ENCODE measurements at places on chromosomes 4 and X.

- peak; percentile 36 for DNase-seq
These were observed 98.5 kb upstream of the KLF3 start for GRCh38 chr4:38565271-38566199.

GRCh38 chr4:105147553-105148161 lies 981 bp downstream of the TET2 start:
- no peak for DNase-seq

DNA sequence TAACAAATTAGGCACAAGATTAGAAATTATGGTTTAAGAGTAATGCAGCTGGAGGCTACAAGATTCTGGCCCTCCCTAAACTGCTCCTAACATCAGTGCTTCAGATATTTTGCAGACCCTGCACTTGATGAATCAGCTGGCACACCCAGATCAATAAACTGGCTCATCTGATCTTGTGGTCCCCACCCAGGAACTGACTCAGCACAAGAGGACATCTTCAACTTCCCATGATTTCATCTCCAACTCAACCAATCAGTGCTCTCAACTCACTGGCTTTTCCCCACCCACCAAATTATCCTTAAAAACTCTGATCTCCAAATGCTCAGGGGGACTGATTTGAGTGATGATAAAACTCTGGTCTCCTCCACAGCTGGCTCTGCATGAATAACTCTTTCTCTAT lies 21.7 kb upstream of the TMEM33 start:
- DNase-seq = no peak

GRCh38 chr4:37970702-37971101 lies 10.5 kb downstream of the PTTG2 start:
- DNase-seq = peak; percentile 72

- DNase-seq = no peak
These were observed 204.3 kb upstream of the HCCS start for GRCh38 chrX:10906866-10907265.

GRCh38 chrX:122046815-122047214 lies 999.4 kb downstream of the GLUD2 start:
- no peak for DNase-seq

- DNase-seq = no peak
These were observed 438.7 kb upstream of the IGFBP7 start for GRCh38 chr4:57548856-57549255.

DNA sequence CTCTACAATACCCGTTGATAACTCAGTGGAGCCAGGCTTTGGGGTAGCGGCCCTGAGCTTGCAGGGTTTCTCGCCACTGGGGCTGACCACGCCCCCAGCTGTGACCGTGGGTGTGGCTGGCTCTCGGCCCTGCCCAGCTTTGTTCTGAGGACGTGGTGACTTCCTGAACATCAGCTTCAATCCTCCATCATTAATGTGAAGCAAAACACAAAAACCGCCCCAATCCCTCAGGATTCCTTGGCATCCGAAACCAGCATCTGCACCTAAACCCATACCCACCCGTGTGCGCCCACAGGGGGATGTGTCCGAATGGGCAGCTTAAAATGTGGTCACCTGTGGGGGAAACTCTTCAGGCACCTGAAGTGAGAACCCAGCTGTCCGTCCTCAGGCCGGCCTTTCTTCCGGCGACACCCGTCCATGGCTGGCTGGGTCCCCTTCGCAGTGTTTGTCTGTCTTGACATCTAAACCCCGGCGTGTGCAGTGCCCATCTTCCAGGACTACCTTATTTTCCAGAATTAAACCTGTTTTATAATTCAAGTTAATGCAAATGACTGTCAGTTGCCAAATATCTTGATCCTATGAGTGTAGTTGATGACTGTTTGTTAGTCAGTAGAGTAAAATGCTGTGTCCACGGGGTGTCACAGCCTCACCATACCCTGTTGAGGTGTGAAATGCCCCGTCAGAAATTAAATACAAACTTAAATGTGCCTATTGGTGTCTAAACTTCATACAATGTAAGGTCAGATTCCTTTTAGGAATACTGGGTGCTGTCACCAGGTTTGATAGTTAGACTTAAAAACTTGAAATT lies 27.3 kb downstream of the NELFA start:
- no peak for DNase-seq

DNA sequence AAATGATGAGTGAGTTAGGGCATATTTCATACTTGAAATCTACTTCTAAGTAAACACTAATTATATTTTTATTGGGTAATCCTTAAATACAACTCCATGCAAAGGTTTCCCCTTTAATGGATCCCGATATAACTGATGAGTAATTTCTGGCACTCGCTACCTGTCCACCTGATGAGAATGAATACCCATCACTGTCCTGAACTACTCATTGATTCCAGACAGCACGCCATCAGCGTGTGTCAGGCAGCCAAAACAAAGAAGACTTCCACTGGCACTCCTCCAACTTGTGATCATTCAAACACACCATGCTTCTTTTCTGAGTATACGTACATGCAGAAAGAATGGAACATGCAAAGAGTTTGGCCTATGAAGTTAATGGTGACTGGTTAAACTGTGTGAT lies 69.4 kb downstream of the HCCS start:
- no peak for DNase-seq

DNA sequence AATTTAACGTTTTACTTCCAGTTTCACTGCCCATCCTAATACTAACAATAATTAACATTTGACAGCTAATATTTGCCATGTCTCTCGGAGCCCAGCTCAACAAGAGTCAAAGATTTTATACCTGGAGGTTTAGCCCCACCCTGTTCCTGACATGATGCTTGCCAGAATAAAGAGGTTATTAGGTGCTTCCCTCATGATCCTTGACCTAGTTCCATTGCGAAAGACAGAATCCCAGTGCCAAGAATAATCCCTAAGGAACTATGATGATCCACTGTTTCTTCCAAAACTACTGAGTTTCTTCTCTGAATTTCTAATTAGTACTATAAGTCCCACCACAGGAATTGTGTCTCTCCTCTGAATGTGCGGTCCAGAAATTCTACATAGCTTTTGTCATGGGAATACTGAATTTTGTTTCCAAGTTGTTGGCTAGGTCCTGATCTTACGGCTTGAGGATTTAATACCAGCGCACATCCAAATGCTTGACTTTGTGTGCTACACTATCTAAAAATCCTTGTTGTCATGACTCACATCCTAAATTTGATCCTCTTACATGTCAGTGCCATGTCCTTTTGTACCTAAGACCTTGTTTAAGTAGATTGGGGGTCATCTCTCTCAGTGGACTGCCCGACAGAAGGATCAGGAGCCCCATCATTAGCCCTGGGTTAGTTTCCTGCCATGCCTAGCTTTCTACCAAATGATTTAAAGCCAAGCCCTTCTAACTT lies 23.1 kb downstream of the ANTXR2 start:
- no peak for DNase-seq

- no peak for DNase-seq
These were observed 102.9 kb downstream of the CLCN4 start for GRCh38 chrX:10259716-10260115.

DNA sequence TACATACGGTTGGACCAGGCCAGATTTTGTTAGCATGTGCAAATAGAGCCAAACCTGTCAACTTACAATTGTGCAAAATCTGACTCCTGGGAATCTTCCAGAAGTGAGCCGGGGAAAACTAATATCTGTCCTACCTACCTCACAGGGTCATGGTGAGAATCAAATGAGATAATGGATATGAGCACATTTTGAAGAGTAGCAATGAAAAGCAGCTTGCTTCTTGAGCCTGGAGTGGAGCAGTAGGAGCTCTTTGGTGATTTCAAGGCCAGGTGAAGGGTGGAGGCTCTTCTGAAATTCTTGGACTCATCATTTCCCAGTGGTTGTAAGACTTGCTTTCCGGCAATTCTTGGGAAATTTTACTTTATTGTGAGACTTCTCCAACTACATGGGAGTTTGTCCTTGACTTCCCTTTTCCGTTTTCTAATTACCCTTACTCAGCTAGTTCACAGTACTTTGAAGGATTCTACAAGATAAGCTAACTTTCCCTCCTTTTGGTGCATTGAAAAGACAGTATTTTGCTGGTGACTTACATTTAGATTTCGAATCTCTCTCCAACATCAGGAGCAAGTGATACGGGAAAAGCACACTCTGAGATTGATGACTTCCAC lies 12.2 kb downstream of the PLAC1 start:
- DNase-seq = no peak
